ENCODE measurements at places on chromosomes 13 and 19.

- no peak for DNase-seq
Observed at GRCh38 chr19:39412867-39413271, 400 bp downstream of the PLEKHG2 start.

- peak; percentile 36 for DNase-seq
Observed at GRCh38 chr13:40352380-40352778, 314.1 kb downstream of the FOXO1 start.

GRCh38 chr13:50783066-50783465 lies 60.4 kb downstream of the DLEU7 start:
- no peak for DNase-seq

GRCh38 chr19:39064405-39064804 lies 19.8 kb upstream of the ACP7 start:
- no peak for DNase-seq

- no peak for DNase-seq
Observed at GRCh38 chr13:114259974-114260373, 21.4 kb upstream of the UPF3A start.

Data from left ventricle myocardium inferior (tissue), 1 donor.